ENCODE measurements at places on chromosomes 2 and 18. TPM values are rescaled to one million over a fixed set of nuclear protein-coding genes. Genes with fewer than 3 reads are reported as not detected.

Gene COLEC12
- 58.8 TPM for total RNA-seq

DNA sequence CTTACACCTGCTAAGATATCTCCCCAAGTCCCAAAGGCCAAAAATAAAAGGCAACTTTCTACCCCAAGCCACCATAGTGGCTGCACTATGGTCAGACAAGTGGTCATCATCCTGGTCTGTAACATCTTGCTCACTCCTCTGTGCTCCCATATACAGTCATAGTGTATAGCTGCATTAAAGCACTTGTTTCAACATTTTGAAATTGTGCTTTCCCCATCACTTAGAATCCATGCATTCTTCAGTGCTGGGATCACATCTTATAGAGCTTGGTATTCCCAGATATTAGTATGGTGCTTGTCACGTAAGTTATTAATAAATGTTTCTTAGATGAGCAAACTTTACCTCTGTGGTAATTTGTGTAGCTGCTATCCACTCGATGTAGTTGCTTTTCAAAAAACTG, 40.4 kb upstream of the CDC42EP3 start:
- H3K4me3 ChIP-seq: no peak overlapping the region
- H3K27ac ChIP-seq: peak overlapping the region; percentile 86
- H3K27me3 ChIP-seq: no peaks in the 10 kb centered on the region

Gene CSRNP3
- total RNA-seq: not detected

GRCh38 chr18:75473316-75473715, 45.8 kb upstream of the SMIM21 start:
- no peak for DNase-seq
- no peaks in the 10 kb centered on the region for H3K36me3 ChIP-seq
- peaks cover 31% of the 10 kb centered on the region for H3K4me1 ChIP-seq
- no peak overlapping the region for H3K4me3 ChIP-seq
- no peak overlapping the region for H3K27ac ChIP-seq

Gene SP140
- total RNA-seq: 2.2 TPM

- no peak overlapping the region for H3K27ac ChIP-seq
- H3K36me3 ChIP-seq: no peaks in the 10 kb centered on the region
- no peaks in the 10 kb centered on the region for H3K27me3 ChIP-seq
- no peak overlapping the region for H3K4me3 ChIP-seq
- no peaks in the 10 kb centered on the region for H3K4me1 ChIP-seq
Observed at GRCh38 chr2:186709529-186710450, 15.9 kb downstream of the FAM171B start.

DNA sequence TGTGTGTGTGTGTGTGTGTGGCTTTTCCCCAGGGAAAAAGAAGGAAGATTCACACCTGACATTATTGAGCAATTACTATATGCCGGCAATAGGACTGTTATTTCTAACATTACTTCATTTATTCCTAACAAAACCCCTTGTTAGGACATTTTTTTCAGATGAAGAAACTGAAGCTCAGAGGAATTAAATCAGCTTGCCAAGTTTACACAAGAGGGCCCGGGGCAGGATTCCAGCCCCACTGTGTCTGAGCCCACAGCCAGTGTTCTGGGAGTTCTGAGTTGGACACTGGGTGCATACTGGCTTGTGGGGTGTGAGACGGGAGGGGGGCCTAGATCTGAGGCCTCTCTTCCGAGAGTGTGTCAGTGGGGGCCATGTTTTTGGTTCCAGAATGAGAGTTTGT, 9.9 kb downstream of the TOGARAM2 start:
- H3K4me3 ChIP-seq: no peak overlapping the region
- H3K27ac ChIP-seq: no peak overlapping the region
- no peaks in the 10 kb centered on the region for H3K36me3 ChIP-seq
- H3K4me1 ChIP-seq: no peaks in the 10 kb centered on the region
- no peaks in the 10 kb centered on the region for H3K27me3 ChIP-seq
- no peak for DNase-seq

Gene IL36RN
- not detected for total RNA-seq

DNA sequence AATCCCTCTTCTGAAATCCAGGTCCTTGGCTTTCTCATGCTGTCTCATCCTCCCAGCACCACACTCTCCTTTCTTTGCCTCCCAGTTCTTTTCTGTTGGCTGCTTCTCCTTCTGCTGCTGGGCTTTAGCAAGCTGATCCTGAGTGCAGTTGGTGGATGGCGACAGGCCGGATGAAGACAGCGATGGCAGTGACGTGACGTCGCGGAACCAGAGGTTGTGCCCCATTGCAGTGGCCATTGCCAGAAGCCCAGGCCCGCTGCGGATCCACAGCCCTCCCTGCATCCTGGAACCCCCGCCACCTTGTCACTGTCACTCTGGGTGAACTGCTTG, 75.2 kb downstream of the EIPR1 start:
- H3K27me3 ChIP-seq: no peaks in the 10 kb centered on the region
- H3K36me3 ChIP-seq: no peaks in the 10 kb centered on the region
- DNase-seq: no peak
- no peak overlapping the region for H3K4me3 ChIP-seq

GRCh38 chr2:14626873-14627272, 5.6 kb upstream of the LRATD1 start:
- H3K27ac ChIP-seq: no peak overlapping the region
- H3K4me1 ChIP-seq: no peaks in the 10 kb centered on the region
- DNase-seq: no peak
- no peaks in the 10 kb centered on the region for H3K36me3 ChIP-seq
- H3K27me3 ChIP-seq: peaks cover 16% of the 10 kb centered on the region
- no peak overlapping the region for H3K4me3 ChIP-seq

Gene SPP2
- total RNA-seq: not detected

DNA sequence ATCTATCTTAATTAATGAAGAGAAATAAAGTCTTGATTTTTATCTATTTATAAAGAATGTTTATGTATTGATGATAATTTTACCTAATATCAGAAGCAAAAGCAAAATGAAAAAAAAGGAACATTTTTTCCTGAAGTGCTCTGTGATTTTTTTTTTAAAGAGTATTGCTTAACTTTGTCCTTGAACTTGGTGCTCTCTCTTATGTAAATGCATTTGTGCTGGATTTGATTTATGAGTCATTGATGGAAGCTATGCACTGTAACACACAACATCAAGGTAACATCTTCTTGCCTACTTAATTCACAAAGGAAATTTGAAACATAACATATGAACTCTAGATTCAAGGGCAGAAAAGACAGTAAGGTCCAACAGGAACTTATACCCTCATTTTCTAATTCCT, 312.9 kb upstream of the CDH19 start:
- H3K36me3 ChIP-seq: no peaks in the 10 kb centered on the region
- no peaks in the 10 kb centered on the region for H3K27me3 ChIP-seq
- no peak for DNase-seq
- no peaks in the 10 kb centered on the region for H3K4me1 ChIP-seq

DNA sequence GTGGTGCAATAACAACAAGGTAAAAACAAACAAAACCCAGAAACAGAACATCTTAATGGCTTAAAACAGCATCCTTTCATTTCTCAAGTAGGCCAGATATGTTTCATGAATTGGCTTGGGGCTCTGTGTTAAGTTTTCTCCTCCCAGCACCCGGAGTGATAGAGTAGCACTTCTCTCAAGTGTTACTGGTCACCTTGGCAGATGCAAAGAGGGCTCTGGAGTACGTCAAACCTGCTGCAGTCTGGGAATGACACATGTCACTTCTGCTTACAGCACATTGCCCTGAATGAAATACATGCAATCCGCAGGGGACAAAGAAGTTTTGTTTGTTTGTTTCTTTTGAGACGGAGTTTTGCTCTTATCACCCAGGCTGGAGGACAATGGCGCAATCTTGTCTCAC, 639.3 kb downstream of the CNTNAP5 start:
- H3K36me3 ChIP-seq: no peaks in the 10 kb centered on the region
- H3K4me1 ChIP-seq: no peaks in the 10 kb centered on the region
- no peak for DNase-seq
- H3K4me3 ChIP-seq: no peak overlapping the region
- H3K27ac ChIP-seq: no peak overlapping the region

- no peak for DNase-seq
- H3K27ac ChIP-seq: no peak overlapping the region
- H3K36me3 ChIP-seq: no peaks in the 10 kb centered on the region
- H3K4me1 ChIP-seq: peaks cover 12% of the 10 kb centered on the region
Observed at GRCh38 chr2:183060571-183061231, 17.8 kb upstream of the DUSP19 start.

Gene ZC3H6
- 5.6 TPM for total RNA-seq

- H3K4me3 ChIP-seq: no peak overlapping the region
- H3K36me3 ChIP-seq: no peaks in the 10 kb centered on the region
- no peaks in the 10 kb centered on the region for H3K27me3 ChIP-seq
- H3K27ac ChIP-seq: no peak overlapping the region
Observed at GRCh38 chr2:121099329-121100290, 185.4 kb downstream of the TFCP2L1 start.

- DNase-seq: no peak
- H3K4me3 ChIP-seq: no peak overlapping the region
- H3K27me3 ChIP-seq: no peaks in the 10 kb centered on the region
Observed at GRCh38 chr2:175441181-175441761, 259.8 kb upstream of the ATP5MC3 start.

- no peak overlapping the region for H3K4me3 ChIP-seq
- no peaks in the 10 kb centered on the region for H3K27me3 ChIP-seq
- no peaks in the 10 kb centered on the region for H3K4me1 ChIP-seq
- DNase-seq: no peak
- no peaks in the 10 kb centered on the region for H3K36me3 ChIP-seq
Observed at GRCh38 chr2:207458582-207458981, 71.2 kb upstream of the CREB1 start.

GRCh38 chr2:138373993-138374408, 127.6 kb upstream of the SPOPL start:
- no peaks in the 10 kb centered on the region for H3K27me3 ChIP-seq
- H3K4me1 ChIP-seq: no peaks in the 10 kb centered on the region
- no peaks in the 10 kb centered on the region for H3K36me3 ChIP-seq
- H3K4me3 ChIP-seq: no peak overlapping the region

GRCh38 chr18:32158108-32158624, 31.7 kb upstream of the MEP1B start:
- no peak overlapping the region for H3K4me3 ChIP-seq
- no peaks in the 10 kb centered on the region for H3K4me1 ChIP-seq
- no peaks in the 10 kb centered on the region for H3K36me3 ChIP-seq

DNA sequence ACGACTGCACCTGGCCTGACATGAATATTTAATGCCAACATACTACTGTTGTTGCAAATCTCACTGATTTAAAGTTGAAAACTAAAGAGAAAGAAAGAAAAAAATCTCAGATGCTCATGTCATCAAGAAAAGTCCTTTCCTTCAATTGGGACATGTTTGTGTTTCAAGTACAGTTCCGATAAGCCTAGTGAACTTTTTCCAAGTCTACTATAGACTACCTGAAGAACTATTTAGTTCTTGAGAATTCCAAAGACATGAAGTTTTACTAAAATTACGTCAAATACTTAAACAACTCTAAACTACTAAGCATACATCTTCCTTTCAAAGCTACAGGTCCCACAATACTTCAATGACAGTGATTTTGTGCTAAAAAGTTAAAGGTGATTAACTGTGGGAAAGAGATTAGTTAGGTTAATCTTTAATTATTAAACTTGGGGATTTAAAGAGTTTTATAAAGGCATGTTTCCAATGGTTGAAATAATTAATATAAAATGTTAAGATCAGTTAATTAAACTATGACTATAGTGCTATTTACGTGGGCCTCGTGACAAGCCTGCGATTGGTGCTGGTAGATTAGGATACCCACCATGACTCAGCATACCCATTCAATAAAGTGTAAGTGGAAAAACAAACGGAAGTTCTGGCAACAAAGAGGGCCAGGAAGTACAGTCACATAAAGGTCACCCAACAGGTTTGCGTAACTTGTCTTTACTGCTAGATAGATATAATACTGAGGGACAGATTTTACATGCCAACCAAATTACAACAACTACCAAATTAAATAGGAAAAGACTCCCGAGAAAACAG, 55.5 kb downstream of the SEPTIN10 start:
- H3K27me3 ChIP-seq: no peaks in the 10 kb centered on the region
- peaks cover 26% of the 10 kb centered on the region for H3K4me1 ChIP-seq
- peak; percentile 69 for DNase-seq
- peak overlapping the region; percentile 74 for H3K27ac ChIP-seq
- H3K4me3 ChIP-seq: no peak overlapping the region

Gene WNT6
- total RNA-seq: not detected

DNA sequence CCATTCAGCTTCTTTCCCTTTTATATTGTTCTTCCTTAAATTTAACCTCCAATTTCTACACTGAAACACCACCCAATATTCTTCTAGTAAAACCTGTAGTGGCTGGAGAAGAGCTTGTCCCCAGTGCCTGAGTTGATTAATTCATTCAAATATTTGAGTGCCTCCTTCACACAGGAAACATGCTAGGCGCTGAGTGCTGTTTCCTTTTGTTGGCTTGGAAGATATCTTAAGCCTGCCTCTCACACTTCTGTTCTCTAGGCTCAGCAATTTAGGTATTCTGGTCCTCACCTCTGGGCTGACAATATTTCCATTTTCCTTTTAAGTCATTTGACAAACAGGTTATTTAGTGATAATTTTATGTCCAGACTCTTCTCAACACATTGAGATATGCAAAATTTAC, 185.4 kb downstream of the SETBP1 start:
- H3K4me3 ChIP-seq: no peak overlapping the region
- peaks cover 4% of the 10 kb centered on the region for H3K36me3 ChIP-seq

Gene OBSL1
- 53.1 TPM for total RNA-seq

Measured in SJSA1 (cell line).